SK-N-SH (cell line): ENCODE measurements at places on chromosomes 2 and 18.
A peak's percentile ranks its signal among the peaks of the same experiment; 100 is the strongest.

GRCh38 chr2:239954166-239955086 is 70.7 kb downstream of the NDUFA10 start:
- DNase-seq = no peak

- no peak for DNase-seq
Observed at GRCh38 chr2:88596141-88596830, 31.0 kb downstream of the EIF2AK3 start.

GRCh38 chr18:75896865-75897264 is 469.4 kb upstream of the SMIM21 start:
- DNase-seq = peak; percentile 64

DNA sequence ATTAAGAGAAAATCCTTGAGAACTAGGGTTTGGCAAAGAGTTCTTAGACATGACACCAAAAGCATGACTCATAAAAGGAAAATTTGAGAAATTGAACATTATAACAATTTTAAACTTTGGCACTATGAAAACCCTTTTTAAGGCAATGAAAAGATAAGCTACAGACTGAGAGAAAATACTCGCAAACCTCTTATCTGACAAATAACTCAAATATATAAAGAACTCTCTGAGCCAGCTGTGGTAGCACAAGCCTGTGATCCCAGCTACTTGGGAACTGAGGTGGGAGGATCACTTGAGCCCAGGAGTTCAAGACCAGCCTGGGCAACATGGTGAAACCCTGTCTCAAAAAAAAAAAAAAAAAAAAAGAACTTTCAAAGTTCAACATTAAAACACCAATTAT is 70.5 kb downstream of the FAM168B start:
- no peak for DNase-seq

- peak; percentile 70 for DNase-seq
Observed at GRCh38 chr2:237154082-237154638, 68.5 kb downstream of the COPS8 start.

DNA sequence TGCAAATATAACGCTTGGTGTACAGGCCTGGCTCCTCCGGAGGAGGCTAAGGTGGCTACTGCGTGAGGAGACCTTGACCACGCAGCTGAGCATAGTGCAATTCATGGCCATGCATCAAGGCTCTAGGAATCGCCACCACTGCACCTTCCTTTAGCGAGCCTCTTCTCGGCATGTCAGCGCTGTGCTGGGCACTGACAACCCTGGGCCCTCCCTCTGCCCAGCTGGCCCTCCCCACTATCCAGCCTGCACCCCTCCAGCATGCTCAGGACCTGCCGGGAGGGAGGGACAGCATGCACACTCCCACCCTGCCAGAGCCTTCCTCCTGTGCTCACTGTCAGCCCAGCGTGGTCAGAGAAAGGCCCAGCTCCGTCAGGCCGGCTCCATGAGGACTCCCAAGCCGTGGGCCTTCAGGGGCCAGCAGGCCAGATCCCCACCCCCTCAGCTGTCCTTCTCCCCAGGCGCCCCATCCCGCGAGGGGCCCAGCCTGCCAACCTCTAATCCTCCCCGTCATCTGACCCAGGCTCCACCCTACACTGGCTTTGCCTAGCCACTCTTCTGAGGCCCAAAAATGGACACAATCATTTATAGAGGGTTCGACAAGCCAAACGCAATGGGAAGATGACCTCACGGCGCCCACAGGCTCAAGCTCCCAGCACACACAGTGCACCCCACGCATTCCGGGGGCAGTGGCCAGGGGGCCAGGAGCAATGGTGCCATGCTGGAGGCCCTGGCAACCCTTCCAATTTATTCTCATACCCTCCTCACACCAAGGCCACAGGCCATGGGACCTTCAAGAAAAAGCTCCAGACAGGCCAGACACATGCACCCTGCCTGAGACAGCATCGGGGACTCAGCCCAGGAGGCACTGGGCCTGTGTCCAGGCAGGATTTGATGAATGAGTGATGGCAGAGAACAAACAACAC is 3.5 kb downstream of the BIN1 start:
- peak; percentile 19 for DNase-seq
